ENCODE measurements at places on chromosomes 3 and 15.
A peak's percentile ranks its signal among the peaks of the same experiment; 100 is the strongest.

GRCh38 chr3:16508591-16508995, 4.9 kb downstream of the RFTN1 start:
- no peak for DNase-seq

- peak; percentile 52 for DNase-seq
Measured at GRCh38 chr3:40476478-40477470, at the start of gene ZNF619. Gene ZNF619, plus strand, starts transcription at chr3:40477122. Its CDS starts 858 bp downstream, at chr3:40477980.

- no peak for DNase-seq
Measured at GRCh38 chr15:74172701-74173379, 670 bp upstream of the ISLR start.

DNA sequence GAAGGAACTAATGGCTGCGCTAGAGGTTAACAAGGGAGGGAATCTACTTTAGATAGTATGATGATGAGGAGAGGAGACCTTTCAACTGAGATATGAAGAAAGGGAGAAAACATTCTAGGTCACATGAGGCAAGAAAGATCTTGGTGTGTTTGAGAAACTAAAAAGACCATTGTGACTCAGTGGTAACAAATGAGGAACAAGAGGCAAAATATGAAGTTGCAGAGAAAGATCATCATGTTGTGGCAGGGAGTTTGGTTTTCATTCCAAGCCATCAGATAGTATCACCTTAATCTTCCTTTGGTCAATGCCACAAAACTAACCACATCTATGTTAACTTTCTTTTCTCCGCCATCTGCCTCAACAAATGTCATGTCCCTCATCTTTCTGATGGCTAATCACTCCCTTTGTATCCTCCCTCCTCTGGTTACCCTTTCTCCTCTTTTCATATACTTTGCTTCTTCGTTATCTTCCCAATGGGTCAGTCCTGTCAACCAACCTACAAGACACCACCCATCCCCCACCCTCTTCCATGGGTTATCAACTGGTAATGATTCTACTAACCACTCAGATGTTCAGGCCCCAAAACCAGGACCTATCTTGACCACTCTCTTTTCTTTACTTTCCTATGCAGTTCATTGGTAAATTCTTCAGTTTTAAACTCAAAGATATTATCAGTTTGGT, 2.4 kb upstream of the PDCD6IP start:
- no peak for DNase-seq

- DNase-seq = no peak
Measured at GRCh38 chr3:54836871-54837270, 91.0 kb downstream of the LRTM1 start.

DNA sequence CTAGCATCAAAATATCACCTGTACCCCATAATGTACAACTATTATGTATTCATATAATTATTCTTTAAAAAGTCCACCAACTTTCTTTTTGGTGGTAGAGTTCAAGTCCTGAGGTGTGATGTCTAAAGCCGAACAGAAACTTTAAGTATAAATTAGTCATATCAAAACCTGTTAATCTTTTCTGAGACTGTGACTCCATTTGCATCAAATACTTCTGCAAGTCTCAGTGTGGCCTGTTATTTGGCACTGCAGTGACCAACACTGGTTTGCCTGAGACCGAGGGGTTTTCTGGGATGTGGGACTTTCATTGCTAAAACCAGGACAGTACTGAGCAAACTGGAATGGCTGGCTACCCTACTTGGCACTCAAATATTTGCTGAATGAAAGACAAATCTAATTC, 7.3 kb downstream of the NGLY1 start:
- no peak for DNase-seq

- no peak for DNase-seq
Measured at GRCh38 chr3:168539909-168540308, 444.2 kb upstream of the GOLIM4 start.

- DNase-seq = no peak
Measured at GRCh38 chr3:38232701-38233100, 32.9 kb upstream of the SLC22A13 start.

- DNase-seq = no peak
Measured at GRCh38 chr3:108983051-108983450, 29.4 kb upstream of the GUCA1C start.

DNA sequence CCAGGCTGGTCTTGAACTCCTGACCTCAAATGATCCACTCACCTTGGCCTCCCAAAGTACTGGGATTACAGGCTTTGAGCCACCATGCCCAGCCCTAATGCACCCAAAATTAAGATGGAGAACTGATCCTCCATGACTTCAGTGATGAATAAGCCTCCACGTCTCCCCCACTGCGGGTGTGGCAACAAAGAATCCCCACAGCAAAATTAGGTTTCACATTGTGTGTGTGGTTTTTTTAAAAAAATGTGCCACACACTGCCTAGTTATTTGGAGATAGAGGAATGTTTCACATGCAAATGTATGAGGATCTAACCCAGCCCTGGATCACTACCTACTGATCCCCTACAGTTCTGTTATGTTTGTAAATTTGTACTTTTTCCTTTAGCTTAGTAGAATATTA, 17.3 kb downstream of the HDAC11 start:
- DNase-seq = peak; percentile 21

DNA sequence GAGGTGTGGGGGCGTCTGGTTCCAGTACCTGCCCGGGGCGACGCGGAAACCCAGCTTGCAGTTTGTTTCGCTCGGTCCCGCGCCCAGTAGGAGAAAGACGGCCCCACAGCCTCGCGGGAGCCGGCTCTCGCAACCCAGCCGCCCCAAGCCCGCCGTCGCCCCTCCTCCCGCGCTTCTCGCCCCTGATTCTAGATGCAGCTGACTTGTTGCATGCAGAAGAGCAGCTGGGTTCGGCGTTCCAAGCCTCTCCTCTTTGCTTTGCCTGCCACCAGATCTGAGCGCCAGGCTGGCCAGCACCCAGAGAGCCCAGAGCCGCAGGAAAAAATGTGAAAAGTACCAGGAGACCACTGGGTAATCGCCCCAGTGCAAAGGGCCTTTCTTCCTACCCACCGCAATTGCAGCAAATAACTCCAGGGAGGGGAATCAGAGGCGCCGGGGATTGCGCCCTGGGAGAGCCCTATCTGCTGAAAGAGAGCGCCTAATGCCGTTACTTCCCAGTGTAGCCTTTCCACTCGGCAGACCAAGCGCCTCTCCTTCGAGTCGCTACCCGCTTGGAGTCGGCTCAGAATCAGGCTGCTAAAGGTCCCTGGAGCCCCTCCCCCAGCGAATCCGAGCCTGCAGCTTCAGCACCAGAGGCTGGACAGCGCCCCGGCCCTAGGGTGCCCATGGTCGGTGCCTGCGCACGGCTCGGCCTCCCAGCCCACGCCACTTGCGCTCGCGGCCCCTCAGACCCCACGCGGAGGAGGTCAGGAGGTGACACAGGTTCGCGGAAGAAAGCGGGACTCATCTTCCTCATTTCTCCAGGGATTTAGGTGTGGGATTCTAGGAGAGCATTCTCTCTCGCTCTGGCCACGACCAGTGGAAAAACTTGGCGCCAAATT, 15.7 kb upstream of the AEN start:
- no peak for DNase-seq

DNA sequence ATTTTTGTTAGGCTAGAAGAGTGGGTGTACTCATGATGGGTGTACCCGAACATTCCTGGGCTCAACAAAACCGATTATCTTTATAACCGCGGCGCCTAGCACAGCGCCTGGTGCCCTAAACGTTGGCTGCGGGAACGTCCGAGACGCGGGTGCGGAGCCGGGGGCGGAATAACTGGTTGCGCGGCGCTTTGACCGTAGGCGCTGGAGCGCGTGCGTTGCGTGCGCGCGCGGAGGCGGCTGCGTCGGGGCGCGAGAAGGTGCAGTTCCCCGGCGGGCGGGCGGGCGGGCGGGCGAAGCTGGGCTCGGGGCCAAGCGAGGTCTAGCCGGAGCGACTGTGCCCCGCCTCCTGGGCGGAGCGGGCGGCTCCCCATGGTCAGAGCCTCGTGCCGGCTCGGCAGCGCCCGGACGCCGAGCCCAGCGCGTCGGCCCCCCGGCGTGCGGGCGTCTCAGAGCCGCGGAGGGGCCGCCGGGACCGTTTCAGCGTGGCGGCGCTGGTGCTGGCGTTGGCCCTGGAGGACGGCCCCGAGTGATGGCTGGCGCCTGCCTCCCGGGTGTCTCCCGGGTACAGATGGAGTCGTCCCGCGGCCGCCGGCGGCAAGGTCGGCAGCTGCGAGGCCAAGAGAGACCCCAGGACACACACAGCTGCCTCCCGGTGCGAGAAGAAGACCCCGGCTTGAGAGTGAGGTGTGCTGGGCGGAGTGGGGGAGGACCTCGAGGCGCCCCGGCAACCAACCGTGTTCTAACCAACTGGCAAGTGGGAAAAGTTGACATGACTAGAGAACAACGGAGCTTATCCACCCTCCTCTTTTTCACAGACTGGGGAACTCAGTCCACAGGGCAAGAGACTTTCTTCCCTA, at the start of gene PLAAT1:
Gene PLAAT1, plus strand, starts transcription at position 373 of the 857 bp plus-strand sequence. CDS start 14,429 bp downstream, outside the sequence.
- DNase-seq = peak; percentile 13

DNA sequence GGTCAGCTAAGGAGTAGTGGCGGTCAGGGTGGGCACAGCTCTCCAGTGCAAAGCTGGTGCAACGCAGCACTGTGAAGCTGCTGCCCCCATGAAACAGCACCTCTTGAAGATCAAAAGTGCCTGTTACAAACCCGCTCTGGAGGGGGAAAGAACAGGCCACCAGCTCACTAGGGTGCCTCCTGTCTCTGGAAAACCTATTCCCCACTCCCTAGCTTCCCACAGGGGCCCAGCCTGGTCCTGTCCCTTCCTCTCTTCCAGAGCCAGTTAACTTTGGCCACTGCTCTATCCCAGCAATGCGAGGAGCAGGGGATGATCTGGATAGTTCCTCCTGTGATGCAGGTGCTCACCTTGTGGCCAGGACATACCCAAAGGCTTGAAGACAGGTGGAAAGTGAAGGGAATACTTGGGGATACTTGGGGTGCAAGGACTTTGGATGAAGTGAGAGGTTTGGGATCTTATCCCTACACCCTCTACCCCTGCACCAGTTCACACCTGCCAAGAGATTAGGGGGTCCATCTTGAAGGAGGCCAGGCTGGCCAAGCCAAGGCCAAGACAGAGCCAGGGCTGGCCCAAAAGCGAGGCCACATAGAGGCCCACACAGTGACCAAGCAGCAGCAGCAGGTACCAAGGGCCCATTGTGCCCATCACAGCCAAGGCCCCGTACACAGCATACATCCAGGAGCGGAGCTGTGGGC, 4.2 kb downstream of the HHATL start:
- no peak for DNase-seq

GRCh38 chr3:35562141-35562540, 77.2 kb upstream of the ARPP21 start:
- DNase-seq = no peak

- DNase-seq = no peak
Measured at GRCh38 chr3:131730581-131730980, 227.8 kb upstream of the MRPL3 start.

DNA sequence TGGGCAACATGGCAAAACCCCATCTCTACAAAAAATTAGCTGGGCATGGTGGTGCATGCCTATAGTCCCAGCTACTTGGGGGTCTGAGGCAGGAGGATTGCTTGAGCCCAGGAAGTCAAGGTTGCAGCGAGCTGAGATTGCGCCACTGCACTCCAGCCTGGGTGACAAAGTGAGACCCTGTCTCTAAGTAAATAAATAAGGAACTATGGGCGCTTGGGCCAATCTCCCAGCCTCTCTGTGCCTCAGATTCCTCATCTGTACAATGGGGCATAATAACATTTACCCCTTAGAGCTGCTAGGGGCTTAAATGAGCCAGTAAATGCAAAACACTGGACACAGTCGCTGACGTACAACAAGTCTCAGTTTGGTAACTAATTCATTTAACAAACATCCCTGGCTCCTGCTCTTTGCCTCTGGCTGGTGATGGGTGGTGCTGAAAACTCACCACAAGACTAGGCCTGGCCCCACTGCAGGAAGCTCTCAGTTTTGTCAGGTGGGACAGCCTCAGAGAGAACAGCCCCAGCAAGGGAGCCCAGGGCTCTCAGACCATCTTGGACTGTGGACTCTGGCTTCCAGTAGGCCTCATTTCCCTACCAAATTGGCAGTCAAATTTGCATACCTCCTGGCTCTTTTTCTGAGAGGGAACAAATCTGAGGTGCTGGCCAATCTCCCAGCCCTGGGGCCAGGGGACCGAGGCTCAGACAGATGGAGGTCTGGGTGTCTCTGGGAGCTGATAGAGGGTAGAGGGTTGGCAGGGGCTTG, 6.4 kb upstream of the TBC1D2B start:
- DNase-seq = no peak

GRCh38 chr3:169848741-169849140, 21.0 kb downstream of the LRRC31 start:
- no peak for DNase-seq

GRCh38 chr3:48952510-48953118, 34.0 kb downstream of the ARIH2 start:
- DNase-seq = no peak

DNA sequence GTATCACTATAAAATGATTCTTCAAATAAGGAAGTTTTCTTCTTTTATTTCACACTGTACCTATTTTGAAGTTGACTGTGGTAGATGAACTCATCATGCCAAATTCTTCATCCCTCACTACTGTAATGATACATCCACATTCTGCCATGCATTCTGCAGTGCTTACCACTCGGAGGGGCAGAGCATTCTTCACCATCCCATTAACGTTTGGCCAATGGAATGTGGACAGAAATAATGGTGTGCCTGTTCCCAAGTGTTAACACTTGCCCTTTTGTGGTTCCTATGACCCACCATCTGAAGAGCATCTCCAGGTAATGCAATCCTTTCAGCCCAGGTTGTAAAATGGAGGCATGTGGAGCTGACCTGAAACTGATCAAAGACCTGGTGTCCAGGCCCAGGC, 18.6 kb downstream of the GOLIM4 start:
- DNase-seq = no peak

DNA sequence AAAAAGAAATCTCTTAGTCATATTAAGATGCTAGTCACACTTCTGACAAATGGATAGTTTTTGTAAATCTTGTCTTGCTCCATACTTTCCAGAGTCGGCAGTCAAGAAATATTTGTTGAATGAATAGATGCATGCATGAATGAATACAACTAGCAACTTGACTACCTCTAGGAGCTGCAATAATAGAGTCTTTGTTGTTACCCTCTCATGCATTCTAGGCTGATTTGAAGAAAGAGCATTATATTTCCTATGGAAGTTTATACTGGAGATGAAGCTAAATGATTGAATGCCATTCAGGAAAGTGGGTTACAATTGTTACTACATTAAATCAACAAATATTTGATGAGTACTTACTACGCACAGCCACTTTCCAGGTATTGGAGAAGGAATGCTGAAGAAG, 18.1 kb upstream of the TRAT1 start:
- peak; percentile 81 for DNase-seq

DNA sequence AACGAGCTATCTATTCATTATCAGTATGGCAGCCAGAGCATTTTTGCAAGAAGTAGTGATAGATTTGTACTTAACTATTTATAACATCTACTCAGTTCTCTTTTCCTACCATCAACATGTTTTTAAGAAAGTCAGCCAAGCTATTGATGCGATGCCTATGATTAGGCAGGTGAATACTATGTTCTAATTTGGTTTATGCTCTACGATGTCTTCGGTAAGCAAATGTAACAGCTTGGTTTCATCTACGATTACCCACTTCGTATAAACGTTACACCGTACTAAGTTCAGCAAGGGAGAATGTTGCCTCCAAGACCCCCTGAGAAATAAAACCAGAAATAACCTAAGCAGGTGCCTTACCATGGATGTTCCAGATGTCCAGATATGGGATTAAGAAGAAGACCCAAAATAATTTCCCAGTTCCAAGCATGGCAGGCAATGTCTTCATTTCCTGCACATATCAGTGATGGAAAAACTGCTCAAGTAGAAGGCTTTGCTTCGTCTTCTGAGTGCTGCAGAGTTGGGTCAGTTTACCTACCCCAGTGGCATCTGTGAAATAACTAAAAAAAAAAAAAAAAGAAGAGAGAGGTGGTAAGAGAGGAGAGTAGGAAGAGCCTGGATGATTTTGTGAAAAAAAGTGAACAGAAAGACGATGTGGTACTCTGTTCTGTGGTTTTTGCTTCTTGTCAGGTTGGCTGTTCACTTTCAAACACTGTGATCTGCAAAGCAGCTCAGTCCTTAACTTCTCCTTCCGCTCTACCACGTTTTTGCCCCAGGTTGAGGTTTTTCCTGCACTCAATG, at the start of gene BTLA:
Gene BTLA, minus strand, starts transcription at position 559 of the 798 bp plus-strand sequence. Its CDS starts 114 bp downstream, at position 445.
- DNase-seq = no peak
